ENCODE measurements at places on chromosomes 1 and 21. TPM values are rescaled to one million over a fixed set of nuclear protein-coding genes. Genes with fewer than 3 reads are reported as not detected.

The ZNHIT6 gene
- total RNA-seq, result 15.9 TPM

The ADAMTSL4 gene
- 5.6 TPM for total RNA-seq

The C4BPA gene
- 0.60 TPM for total RNA-seq

The RGS18 gene
- not detected for total RNA-seq

The SERTAD4 gene
- 0.73 TPM for total RNA-seq

The HMGN2 gene
- 343 TPM for total RNA-seq

The MR1 gene
- 7.9 TPM for total RNA-seq

Data from A549 treated with CORT108297 at 1 μM for 4 hours (cell line).